Stimulated activated CD4-positive, alpha-beta T cell treated with anti-CD3 and anti-CD28 coated beads, Interleukin-1b, Interleukin-23, amount 100 ng/mL, for 1 hour (primary cell): ENCODE measurements at places on chromosomes 12 and 14.

DNA sequence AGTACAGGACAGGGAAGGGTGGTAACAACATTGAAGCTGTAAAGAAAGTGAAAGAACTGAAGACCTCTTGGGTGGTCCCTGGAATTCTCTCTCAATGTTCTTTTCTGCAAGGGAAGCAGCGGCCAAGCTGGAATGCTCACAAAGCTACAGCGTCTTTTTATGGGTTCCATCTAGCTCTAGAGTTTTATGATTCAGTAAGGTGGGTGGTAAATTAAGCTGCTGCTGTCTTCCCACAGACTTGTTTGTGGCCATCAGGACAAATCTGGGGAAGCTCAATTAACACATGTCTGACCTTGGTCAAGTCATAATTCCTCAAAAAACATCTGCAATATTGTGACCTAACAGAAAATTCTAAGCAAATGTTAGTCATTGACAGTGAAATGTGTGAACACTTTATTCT, 139.1 kb downstream of the MED13L start:
- no peak for DNase-seq

DNA sequence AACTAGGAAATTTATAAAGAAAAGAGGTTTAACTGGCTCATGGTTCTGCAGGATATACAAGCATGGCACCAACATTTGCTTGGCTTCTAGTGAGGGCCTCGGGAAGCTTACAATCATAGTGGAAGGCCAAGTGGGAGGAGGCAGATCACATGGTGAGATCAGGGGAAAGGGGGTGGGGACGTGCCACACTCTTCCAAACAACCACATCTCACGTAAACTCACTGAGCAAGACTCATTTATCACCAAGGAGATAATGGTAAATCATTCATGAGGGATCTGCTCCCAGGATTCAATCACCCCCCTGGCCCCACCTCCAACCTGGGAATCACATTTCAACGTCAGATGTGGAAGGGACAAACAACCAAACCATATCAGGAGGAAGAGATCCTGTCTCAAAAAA, 35.8 kb downstream of the NUMB start:
- no peak for DNase-seq

DNA sequence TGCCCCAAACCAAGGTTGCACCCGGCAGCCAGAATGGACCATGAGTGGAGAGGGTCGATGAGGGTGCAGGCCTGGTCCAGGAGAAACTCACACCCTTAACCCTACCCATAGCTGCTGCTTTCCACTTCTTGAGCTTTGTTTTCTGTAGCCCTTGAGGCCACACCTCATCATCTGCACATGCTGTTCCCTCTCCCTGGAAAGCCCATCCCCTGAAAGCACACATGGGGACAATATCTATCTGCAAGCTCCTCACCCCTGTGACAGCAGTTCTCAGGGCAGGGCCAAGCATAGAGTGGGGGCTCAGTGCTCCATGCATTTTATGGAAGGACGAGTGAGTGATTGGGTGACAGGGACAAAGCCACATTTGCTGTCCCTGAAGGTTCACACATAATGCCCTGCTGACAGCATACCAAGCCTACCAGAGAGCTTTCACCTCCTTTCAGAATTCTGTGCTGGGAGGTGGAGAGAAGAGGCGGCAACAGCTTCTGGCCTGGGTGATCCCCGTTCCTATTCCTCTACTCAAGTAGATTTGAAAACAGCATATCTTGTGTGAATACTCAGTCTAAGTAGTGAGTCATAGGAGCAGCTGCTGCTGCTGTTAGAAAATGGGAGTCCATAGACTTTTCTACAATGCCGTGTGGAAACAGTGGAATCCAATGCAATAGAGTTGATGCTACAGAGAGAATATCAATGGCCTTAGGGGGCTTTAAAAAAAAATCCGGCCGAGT, 44.6 kb downstream of the SRGAP1 start:
- no peak for DNase-seq

DNA sequence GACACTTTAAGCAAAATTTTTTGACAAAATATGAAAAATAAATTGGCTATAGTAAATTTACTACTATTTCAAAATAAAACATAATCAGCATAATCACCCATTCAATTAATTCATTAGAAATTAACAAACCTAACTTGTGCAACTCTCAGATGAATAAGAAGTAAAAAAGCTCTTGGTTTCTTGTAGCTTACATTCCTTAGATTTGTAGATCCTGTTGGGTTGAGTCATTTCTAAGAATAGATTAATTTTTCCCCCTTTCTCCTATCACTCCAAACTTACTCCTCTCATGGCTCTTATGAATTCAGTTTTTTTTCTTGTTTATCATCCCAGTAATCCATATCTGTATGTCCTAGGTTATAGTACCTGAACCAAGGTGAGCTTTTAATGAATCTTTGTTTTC, 230.9 kb upstream of the LRIG3 start:
- no peak for DNase-seq

GRCh38 chr12:113257564-113257963, 36.3 kb downstream of the TPCN1 start:
- no peak for DNase-seq

GRCh38 chr12:105259226-105259625, 23.3 kb upstream of the APPL2 start:
- no peak for DNase-seq

GRCh38 chr14:67680941-67681340, 6.5 kb upstream of the VTI1B start:
- DNase-seq, result no peak

GRCh38 chr12:96889273-96889933, 17.7 kb upstream of the NEDD1 start:
- DNase-seq, result no peak

DNA sequence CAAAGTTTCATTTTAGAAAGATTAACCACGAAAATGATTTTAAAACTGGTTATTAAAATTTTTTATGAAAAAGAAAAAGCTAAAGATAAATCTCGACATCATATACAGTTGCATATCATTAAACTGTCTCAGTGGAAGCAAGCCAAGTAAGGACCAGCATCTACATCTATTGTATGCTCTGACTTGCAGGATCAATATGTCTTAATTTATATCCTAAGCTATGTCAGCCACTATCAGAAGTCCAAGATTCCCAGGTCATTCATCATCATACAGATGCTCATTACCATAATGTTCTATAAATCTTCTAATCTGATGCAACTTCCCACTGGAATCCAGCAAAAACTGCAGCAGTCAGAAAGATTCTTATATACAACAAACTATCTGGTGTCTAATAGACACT, 43.5 kb downstream of the CMAS start:
- DNase-seq, result no peak

GRCh38 chr12:67430708-67431335, 161.7 kb downstream of the CAND1 start:
- no peak for DNase-seq

DNA sequence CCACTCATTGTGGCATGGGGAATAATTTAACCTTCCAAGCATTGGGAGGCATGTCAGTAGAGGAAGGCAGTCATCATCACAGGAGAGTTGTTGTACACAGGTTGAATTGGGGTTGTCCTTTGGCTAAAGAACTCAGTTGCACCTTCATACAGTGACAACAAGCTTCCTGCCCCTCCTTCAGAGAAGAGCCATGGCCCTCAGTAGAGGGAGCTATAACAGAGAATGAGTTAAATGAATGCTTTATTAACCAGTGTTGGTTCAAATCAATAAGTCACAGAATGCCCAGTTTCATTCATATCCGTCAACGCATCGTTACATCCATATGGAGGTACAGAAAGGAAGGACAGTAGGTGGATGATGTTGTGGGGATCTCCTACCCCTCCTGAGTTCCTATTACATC, 4.8 kb downstream of the IFNG-AS1 start:
- DNase-seq, result no peak

GRCh38 chr14:64906022-64906421, 8.2 kb upstream of the CHURC1 start:
- no peak for DNase-seq

- no peak for DNase-seq
Observed at GRCh38 chr14:32345311-32345791, 16.3 kb downstream of the AKAP6 start.

GRCh38 chr12:67241482-67241881, 27.7 kb upstream of the CAND1 start:
- no peak for DNase-seq

DNA sequence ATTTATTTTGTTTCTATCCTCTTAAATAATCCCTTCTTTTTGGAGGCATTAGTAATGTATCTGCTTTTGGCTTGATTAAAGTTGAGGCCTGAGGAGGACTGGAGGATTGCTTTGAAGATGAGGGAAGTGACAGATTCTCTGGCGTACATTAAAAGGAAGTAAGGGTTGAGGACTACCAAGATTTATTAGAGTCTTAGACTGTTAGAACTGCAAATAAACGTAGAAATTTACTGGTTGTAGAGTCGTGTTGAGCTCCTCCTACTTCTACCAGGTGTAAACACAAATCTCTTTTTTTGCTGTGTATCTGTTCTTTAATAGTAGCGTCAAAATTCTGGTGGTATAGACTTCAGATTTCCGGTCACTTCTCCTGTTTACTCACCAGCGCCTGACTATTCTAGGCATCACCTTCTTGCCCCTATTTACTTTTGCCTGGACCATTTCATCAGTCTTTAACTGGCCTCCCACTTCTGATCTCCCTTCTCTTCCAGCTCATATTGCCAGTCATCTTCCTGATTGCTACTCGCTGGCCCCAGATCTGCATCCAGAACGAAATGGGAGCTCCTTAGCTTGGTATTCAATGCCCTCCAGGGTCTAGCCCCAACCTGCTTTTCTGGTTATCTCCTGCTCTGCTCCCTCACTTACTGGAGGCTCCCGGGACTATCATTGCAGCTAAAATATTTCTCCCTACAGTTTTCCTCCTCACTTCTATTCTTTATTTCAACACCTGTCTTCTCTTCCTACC, 8.4 kb upstream of the EID3 start:
- no peak for DNase-seq

DNA sequence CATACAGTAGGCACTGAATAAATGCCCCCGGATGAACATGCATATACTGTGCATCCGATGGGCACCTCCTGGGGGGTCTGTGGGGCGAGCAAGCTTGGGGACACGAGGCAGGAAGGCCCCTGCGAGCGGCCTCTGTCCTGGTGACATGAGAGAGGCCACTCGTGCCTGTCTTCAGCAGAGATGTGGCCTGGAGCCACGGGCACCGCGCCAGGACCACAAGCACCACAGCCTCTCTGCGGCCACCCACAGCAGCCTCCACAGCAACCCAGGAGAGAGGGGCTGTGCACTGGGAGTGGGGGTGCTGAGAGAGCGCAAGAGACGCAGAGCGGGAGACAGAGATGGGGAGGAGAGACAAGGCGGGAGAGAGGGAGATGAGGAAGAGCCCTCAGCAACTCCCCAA, 118.5 kb downstream of the RFLNA start:
- no peak for DNase-seq

- no peak for DNase-seq
Observed at GRCh38 chr14:24067133-24068082, 4.0 kb upstream of the CPNE6 start.

GRCh38 chr12:121713793-121714192, 1.2 kb downstream of the TMEM120B start:
- no peak for DNase-seq

DNA sequence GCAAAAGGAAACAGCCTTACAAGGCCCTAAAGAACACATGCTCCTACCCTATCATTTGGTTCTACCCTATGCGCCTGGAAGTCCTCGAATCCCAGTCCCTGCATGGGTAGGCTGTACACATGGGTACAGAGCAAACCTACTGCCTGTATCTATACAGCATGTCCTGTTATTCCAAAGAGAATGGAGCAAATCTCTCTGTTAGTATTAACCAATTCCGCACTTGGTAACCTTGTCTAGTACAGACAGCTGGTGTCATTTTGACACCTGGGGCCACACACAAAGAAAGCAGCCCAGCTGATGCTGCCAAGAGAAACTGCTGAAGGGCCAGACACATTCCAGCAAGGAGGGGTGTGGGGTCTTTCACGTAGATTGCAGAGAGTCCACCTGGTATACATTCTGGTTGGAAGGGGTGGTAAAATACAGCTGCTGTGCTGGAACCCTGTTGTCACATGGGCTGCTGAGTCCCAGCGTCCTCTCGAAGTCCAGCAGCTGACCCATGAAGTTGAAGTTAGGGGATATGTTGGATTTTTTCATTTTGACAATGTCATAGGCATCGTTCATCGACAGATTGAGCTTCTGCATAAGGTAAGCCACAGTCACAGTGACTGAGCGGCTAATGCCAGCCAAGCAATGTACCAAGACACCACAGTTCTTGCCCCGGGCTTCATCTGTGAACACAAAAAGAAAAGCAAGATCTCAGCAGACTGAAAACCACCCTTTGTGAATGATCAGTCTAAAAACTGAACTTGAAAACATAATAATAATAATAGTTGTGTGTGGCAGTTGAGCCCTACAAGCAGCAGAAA, 3.2 kb downstream of the DUSP6 start:
- no peak for DNase-seq

DNA sequence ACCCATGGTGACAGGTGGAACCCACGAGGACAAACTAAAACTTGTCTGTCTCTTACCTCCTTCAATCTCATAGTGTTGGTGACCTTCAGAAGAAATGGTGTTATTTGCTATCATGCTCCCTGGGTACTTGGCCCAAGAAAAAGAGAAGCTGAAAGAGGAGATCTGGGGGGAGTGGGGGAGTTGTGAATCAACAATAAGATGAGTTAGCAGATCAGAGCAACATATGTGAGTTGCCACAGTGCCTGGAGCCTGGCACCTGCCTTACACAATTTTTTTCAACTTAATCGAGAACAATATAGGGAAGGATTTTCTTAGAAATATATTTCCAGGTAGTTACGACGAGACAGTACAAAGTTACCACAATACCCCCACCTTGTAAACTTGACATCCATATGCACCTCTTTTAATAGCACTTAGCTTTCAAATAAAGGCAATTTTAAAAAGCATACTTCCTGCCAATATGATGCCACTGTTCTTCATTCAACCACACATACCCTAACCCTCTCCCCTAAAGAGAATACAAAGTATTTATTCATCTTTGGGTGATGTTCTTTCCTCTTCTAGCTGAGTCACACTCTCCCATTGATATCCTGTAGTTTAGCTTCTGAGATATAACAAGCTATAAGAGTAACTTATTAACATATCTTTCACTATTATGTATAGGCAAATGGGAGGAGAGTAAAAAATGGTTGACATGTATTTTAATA, 424.1 kb upstream of the OR4E1 start:
- no peak for DNase-seq
